NCI-H1048 (cell line): ENCODE measurements at places on chromosomes 6 and 20.

DNA sequence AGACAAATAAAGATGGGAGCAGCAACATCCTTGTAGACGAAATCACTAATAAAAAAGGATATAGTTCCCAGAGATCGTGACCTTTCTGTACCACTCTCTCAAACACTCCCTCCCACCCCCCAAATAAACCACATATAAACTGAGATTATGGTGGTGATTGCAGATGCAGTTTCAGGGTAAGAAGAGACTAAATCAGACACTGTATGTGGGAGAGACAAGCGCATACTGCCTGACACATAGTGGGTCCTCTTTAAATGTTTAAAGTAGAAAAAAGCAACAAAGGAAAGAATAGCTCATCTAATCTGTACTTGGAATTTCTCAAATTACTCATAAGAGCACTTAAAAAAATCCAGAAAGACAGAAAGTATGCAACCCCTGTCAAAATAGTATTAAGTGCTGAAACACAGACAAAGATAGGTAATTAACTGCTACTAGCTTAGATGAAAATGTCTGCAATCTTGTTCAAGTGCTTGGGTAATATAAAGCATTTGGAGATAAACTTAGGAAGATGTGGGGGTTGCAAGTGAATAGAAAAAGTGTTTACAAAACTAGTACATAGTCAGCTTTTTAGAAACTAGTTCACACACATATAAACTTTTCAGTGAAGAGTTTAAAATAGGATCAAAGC is 151.6 kb downstream of the BACH2 start:
- DNase-seq, result no peak

GRCh38 chr6:10141746-10142443 is 273.0 kb downstream of the TFAP2A start:
- no peak for DNase-seq

- DNase-seq, result no peak
These were observed 180.6 kb upstream of the CEP162 start for GRCh38 chr6:84408028-84408427.

DNA sequence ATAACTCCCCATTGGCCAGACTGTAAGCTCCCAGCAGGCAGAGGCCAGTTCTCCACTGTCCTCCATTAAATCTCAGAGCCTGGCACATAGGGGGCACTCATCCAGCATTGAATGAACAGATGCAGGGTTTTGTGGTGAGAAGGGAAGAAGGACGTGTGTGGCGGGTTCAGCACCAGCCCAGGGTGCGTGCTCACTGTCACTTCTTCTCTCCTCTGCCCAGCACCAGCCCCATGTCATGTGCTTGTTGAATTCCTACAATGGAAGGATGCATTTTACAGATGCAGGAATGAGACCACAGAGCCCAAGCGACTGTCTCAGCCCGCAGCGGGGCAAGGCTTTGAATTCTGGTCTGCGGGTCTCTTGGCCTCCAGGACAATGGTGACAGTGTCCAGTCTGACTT is 149.9 kb downstream of the CEBPB start:
- no peak for DNase-seq

- DNase-seq, result no peak
These were observed 57.6 kb downstream of the FAM50B start for GRCh38 chr6:3906846-3907151.
